M059J (cell line): ENCODE measurements at places on chromosomes 7 and 10. TPM values are rescaled to one million over a fixed set of nuclear protein-coding genes. Genes with fewer than 3 reads are reported as not detected.

DNA sequence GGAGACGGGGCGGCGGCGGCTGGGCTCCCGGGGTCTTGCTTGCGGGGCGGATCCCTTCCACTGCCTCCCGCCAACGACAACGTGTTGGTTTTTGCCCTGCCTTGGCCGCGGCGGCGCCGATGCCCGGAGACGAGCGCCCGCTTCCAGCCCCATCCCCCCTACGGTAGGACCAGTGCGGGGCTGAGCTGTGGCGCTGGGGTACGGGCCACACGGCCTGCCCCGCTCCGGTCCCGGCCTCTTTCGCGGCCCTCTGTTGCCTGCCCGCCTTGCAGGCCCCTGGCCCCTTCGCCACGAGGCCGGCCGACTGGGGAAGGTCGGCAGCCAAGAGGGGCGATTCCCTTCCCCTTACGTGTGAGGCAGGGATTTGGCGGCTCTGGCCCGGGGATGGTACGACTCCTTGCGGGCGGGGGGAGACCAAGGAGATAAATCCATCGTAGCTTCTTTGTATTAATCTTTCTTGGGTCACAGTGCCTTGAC lies 488 bp downstream of the EIF4H start:
- peak; percentile 55 for DNase-seq

- peak; percentile 3 for DNase-seq
Measured at GRCh38 chr10:21849607-21850006, 153.9 kb downstream of the DNAJC1 start.

The PAX4 gene
- total RNA-seq, result not detected in 2 replicates

The PPP1R17 gene
- not detected in 2 replicates for total RNA-seq

The LBX1 gene
- total RNA-seq, result not detected in 2 replicates

The LAMB4 gene
- 0.30 and 0.39 TPM in 2 replicates for total RNA-seq

The CDHR1 gene
- not detected in 2 replicates for total RNA-seq

The GPR15LG gene
- not detected in 2 replicates for total RNA-seq

- DNase-seq, result no peak
Measured at GRCh38 chr10:13340068-13340467, 8.0 kb downstream of the SEPHS1 start.

DNA sequence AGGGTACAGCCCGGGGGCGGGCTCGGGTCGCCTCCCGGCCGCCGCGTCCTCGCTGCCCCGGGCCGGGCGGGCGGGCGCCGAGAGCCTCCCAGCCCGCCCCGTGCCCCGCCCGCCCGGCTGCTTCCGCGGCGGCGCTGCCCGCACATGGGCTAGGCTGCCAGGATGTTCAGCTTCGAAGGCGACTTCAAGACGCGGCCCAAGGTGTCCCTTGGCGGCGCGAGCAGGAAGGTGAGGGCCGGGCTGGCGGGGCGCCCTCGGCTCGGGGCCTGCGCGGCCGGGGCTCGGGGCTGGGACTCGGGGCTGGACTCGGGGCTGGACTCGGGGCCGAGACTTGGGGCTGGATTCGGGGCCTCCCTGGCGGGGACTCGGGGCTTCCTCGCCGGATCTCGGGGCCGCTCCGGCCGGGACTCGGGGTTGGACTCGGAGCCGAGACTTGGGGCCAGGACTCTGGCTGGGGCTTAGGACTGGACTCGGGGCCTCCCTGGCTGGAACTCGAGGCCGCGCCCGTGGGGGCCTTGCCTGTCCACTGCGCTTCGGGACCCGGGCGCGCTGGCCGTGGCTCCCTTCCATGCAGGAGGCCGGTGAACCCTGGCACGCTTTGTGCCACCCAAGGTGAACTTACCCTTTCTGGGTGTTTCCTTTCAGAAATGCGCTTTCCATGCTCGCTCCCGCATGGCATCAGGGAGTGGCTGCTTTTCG lies 534 bp downstream of the UBE3C start:
- DNase-seq, result peak; percentile 50

- DNase-seq, result no peak
Measured at GRCh38 chr7:74042746-74043522, 15.0 kb downstream of the ELN start.

GRCh38 chr7:7943951-7944350 lies 24.6 kb upstream of the GLCCI1 start:
- no peak for DNase-seq

- peak; percentile 5 for DNase-seq
Measured at GRCh38 chr7:108455551-108455997, 662 bp downstream of the NRCAM start.

The NKX2-3 gene
- total RNA-seq, result 0.12 TPM in 1 of 2 replicates, not detected in the other

The ADAM22 gene
- total RNA-seq, result 0.74 and 1.4 TPM in 2 replicates

DNA sequence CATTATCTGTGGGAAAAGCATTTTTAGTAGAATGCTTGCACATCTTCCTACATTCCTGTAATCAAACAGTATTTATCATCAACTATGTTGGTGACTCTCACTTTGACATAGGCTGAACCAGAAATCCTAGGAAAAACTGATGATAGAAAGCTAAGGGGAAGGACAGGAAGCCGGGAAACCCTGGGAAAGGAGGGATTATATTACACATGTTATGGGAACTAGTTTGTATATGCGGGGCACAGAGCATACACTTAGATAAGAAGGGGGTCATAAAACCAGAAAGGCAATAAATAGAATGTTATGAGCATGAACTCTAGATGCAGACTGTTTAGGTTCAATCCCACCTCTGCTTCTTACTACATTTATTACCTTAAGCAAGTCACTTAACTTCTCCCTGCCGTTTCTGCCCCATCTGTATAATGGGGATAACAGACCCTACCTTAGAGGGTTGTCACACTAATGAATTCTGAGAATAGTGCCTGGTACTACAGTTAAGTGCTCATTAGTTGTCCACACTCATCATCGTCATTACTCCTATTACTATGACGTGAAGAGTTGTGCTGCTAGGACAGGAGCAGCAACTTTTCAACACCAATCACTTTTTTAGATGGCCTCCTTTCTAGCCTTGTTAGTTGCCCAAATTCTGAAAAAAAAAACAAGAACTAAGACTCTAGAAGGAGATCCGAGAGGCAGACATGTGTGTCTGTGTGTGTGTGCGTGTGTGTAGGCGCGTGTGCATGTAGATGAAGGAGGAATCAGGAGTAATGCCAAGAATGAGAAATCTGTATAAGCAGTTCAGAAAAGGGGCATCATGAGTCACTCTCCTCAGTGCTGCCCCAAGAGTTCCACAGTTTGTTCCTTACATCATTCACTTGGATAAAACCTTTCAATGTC lies 52.2 kb downstream of the KMT2C start:
- DNase-seq, result peak; percentile 88

The MCU gene
- total RNA-seq, result 40.2 and 52.9 TPM in 2 replicates

- DNase-seq, result no peak
Measured at GRCh38 chr10:70837660-70838059, 21.9 kb downstream of the SGPL1 start.

DNA sequence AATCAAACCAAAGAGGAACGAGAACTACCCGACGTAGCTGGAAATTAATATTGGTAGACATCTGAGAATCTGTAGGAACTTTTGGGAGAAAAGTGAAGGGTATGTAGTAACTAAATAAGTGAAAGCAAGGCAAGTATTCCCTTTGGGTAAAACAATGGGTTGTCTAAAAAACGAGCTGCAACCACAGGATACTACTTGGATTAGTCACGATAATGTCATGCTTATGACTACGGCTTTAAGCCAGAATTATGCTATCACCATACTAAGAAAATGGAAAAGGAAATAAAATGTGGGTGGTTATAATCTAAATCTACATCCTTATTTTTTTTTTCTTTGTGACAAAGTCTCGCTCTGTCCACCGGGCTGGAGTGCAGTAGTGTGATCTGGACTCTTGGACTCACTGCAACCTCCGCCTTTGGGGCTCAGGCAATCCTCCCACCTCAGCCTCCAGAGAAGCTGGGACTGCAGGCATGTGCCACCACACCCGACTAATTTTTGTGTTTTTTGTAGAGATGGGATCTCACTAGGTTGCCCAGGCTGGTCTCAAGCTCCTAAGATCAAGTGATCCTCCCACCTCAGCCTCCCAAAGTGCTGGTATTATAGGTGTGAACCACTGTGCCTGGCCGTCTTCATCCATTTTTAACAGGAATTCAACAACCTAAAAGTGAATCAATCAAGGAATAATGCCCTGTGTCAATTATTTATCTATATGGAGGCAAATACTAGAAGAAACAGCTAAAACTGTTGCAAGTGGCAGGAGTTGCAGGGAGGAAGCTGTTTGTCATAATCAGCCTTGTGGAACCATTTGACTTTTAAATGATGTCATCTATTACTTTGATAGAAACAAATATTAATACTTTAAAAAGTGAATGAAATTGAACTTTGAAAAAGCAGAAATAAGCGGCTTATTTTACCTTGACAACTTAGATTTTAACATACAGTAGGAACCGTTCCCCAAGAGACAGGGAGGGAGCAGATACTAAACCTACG lies 189.3 kb downstream of the PRPF18 start:
- peak; percentile 80 for DNase-seq

GRCh38 chr10:118939211-118940007 lies 90.1 kb upstream of the NANOS1 start:
- peak; percentile 42 for DNase-seq

- DNase-seq, result peak; percentile 12
Measured at GRCh38 chr10:52172581-52172980, 141.5 kb upstream of the DKK1 start.

The OTUD1 gene
- total RNA-seq, result 3.4 and 3.7 TPM in 2 replicates

The RNF32 gene
- total RNA-seq, result 0.47 TPM in 1 of 2 replicates, not detected in the other

- DNase-seq, result no peak
Measured at GRCh38 chr7:51031216-51031615, 248.5 kb upstream of the GRB10 start.

DNA sequence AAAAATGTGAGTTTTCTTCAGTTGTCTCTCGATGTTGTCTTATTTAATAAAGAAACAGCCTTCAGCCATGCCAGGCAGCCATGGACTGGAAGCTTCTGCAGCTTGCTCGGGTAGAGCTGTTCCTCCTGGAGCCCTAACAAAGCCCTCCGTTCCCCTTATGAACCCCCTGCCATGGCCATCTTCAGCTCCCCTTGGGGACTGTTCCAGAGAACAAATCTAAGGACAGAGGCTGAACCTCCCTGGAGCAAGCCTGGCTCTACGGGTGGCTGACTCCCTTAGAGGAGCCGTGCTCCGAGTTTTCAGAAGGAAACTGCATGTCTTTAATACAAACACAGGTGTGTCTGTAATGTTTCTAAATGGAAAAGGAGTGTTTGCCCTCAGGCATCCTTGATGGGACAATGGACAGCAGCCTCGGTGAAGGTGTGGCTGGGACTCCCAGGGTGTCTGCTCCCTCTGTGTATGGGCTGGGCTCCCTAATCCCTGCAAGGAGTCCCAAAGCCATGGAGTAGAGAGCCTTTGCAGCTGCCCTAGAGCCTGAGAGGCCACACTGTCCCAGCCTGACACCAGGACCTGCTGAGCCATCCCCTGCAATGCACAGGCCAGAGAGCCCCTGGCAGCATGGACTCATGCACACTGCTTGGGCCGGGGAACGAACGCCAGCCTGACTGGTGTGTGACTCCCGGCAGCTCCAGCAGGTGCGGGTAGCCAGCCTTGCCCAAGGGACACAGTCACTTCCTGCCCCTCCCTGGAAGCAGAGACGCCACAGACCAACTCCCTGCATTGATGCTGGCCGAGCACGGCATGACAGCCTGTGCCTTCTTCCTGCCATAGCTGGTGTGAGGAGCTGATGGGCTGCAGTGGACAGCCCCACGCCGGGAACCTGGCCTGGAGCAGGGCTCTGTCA lies 381.8 kb downstream of the TCERG1L start:
- no peak for DNase-seq

DNA sequence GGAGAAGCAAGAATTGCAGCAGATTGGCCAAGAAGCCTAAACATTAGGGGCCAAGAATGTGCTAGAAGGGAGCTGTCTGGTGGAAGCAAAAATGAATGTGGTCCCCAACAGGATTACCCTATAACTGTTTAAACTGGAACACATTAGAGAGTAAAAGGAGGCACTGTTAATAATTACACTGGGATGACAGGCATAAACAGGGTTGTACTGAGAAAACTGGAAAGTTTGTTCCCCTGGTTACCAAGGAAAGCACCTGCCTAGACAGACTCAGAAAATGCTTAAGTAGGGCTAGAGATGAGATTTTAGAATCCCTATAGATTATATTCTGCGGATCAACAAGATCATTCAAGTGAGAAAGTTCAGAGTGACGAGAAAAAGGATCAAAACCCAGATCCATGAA lies 100.8 kb downstream of the CTTNBP2 start:
- DNase-seq, result no peak

The GTF2I gene
- 92.8 and 156 TPM in 2 replicates for total RNA-seq

- peak; percentile 44 for DNase-seq
Measured at GRCh38 chr10:6409971-6410643, 170.0 kb downstream of the PRKCQ start.

The TMEM236 gene
- total RNA-seq, result not detected in 2 replicates

DNA sequence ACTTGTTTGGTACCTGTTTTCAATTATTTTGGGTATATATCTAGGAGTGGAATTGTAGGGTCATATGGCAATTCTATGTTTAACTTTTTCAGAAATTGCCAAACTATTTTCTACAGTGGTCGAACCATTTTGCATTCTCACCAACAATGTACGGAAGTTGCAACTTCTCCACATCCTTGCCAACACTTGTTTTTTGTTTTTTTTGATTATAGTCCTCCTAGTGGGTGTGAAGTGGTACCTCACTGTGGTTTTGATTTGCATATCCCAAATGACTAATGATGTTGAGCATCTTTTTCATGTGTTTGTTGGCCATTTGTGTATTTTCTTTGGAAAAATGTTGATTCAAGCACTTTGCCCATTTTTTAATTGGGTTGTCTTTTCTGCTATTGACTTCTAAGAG lies 122.1 kb downstream of the RPS24 start:
- no peak for DNase-seq

DNA sequence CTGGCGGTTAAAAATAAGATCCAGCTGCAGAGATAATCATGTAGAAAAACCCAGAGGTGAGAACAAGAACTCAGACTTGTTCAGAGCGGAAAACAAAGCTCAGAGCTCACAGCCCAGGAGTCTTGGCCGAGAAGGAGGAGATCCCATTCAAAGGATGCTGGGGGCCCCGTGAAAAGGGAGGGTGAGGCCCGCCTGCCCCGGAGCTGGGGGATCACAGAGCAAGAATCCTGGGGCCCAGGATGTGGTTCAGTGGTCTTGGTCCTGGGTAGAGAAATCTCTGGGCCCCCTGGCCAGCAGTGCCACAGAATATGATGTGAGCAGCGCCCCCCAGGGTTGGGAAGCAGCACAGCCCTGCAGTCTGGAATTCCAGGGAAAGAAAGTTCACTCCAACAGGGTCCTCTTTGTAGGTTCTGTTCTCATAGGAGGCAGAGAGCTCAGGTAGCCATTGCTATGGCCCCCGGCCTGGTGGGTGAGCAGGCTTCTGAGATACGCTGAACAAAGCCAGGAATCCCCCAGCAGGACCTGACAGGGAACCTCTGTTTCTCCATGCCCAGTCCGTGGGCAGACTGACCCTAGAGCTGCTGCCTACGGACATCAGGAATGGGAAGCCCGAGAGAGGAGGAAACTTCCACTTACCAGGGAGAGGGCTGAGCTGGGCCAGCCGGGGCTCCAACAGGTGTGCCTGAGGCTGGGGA lies 77.7 kb upstream of the GNA12 start:
- DNase-seq, result no peak
